Heart right ventricle (tissue), 16 donors: ENCODE measurements at places on chromosomes 3 and 15.
A peak's percentile ranks its signal among the peaks of the same experiment; 100 is the strongest.

- no peak for DNase-seq
Observed at GRCh38 chr3:197407053-197407452, 108.6 kb upstream of the DLG1 start.

DNA sequence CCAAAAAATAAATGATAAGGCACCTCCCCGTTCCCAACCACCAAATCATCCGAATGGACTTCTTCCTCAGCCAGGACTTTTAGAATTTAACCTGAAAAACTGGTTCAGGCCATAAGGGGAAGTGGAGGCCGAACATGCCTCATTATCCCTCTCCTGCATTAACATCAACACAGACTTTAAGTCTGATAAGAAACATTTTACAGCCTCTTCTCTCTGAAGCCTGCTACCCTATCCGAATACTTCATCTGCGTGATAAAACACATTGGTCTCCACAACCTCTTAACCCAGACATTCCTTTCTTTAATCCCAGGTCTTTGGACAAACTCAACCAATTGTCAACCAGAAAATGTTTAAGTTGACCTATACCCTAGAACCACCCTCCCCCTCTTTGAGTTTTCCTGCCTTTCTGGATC, 850 bp upstream of the SLC41A3 start:
- no peak for DNase-seq

DNA sequence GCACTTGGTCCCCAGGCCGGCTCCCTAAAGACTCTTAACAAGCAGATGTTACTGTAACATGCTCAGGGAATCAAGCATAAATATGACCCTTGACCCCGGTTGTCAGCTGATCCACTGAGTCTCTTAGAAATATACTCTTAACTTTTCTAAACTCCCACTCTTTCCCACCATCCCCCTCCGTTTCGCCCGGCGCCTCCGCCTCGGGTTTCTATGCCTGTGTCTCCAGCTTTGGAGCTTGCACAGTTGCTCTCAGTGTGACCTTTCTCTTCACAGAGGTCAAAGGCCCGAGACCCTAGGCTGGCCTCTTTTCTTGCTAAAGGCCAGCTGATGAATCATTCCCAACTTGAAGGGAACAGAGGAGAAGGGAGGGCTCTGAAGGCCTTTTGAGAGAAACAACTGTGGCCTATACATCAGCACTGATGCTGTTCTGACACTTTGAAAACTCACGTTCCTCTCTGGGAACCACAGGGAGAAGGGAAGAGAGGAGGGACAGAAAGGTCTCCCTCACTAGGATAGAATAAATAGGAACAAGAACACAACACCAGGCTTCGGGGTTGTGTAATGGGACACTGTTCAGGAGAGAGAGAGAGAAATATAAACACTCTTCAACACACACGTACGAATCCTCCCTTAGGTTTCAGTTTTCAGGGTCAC, 484.5 kb upstream of the NR2F2 start:
- DNase-seq: peak; percentile 67

DNA sequence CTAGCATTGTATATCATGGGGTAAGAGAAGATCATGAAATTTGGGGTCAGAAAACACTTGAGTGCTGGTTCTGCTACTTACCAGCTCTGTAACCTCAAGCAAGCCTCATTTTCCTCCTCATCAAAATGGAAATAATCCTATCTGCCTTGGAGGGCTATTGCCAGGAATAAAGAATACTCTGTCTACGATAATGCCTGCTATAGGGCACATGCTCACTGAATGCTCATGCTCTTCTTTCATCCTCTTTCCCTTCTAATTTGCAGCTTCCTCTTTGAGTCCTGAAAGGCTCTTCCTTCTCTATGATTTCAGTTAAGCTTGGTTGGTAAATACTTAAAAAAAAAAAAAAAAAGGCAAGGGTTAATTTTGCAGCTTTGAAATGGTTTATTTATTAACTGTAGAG, 12.8 kb downstream of the RTP1 start:
- no peak for DNase-seq

DNA sequence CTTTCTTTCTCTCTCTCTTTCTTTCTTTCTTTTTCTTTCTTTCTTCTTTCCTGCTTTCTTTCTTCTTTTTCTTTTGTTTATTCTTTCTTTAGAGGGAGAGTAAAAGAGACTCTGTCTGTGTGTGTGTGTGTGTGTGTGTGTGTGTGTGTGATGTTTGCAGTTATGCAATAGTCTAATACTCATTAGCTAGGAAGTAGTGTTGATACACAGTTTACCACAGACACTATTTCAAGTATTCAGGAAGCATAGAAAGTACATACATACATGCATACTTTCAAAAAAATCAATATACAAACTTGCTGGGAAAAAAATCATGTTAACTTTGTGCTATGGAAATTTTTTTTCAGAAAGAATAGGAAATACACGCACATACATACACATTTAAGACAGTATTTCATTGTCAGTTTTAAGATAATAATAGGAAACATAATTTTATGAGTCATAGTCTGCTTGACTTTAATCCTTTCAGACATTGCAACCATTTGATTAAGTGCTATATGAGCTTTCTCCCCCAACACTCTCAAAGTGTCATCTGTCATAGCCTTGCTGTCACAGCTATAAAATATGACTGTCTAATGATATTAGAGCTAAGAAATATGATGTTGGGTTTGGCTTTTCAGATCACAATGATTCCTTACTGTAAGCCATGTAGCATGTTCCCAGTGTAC, 74.9 kb upstream of the EPHA3 start:
- no peak for DNase-seq

GRCh38 chr3:53633197-53633787, 138.9 kb downstream of the CACNA1D start:
- DNase-seq: no peak

GRCh38 chr3:43159131-43159875, 53.4 kb upstream of the POMGNT2 start:
- DNase-seq: no peak

DNA sequence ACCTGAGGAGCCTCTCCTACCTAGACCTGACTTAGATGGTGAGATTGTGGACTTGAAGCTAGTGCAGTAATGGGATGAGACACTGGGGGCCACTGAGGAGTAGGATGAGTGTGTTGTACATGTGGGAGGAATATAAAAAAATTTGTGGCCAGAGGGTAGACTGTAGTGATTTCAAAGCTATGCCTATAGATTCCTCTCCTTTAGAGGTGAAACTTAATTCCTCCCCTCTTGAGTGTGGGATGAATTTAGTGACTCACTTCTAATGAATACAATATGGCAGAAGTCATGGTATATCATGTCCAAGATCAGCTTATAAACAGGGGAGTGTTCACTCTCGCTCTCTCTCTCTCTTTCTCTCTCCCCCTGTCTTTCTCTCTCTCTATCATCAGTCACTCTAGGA, 6.7 kb downstream of the ZNF860 start:
- DNase-seq: no peak

DNA sequence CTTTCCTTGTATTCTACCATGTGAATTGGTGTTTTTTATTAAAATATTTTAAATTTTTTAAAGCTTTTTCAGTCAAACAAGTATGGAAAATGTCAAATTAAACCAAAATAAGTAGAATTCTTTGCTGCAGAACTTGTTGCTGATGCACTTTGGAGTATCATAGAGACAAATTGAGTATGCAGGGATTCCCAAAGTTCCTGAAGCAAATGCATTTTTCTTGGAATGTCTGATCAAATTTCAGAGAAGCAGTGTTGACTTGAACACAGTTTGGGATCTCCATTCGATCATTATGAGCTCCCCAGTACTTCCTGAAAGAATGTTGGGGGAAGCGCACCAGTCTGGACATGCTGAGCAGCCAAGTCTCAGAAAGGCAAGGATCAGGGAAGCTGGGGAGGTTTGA, 517.8 kb upstream of the CFAP20DC start:
- no peak for DNase-seq

DNA sequence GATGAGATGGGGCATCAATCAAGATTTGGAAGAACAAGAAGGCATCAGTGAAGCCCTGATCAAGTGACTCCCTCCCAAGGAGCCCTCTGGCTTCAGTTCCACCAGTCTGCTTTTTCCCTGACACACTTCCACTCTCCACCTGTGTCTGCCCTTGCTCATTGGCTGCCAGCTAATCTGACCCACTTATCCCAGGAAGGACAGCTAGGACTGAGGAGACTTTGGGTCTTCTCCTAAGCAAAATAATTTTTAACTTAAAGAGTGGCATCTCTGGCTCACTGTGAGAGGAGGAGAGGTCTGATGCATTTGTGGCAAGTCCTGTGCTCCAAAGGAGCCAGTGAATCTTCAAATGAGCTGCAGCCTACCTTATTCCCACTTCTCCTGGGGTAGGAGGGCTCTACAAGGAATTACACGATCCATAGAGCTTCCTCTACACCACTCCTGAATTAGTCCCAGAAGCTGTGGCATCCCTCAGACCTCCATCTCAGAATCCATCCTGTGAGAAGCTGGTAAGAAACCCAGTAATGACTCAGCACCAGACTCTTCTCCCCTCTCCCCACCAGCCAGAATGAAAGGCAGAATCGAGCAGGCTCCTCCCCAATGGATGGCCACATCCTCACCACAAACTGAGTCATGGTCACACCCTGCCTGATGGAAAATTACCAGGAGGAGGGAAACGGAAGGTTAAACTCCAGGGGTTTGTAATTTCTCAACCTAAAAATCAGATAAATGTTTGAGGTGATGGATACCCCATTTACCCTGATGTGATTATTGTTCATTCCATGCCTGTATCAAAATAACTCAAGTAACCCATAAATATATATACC, 6.3 kb upstream of the PKM start:
- DNase-seq: no peak

- no peak for DNase-seq
Observed at GRCh38 chr3:127224118-127224517, 31.2 kb downstream of the PRR23E start.

DNA sequence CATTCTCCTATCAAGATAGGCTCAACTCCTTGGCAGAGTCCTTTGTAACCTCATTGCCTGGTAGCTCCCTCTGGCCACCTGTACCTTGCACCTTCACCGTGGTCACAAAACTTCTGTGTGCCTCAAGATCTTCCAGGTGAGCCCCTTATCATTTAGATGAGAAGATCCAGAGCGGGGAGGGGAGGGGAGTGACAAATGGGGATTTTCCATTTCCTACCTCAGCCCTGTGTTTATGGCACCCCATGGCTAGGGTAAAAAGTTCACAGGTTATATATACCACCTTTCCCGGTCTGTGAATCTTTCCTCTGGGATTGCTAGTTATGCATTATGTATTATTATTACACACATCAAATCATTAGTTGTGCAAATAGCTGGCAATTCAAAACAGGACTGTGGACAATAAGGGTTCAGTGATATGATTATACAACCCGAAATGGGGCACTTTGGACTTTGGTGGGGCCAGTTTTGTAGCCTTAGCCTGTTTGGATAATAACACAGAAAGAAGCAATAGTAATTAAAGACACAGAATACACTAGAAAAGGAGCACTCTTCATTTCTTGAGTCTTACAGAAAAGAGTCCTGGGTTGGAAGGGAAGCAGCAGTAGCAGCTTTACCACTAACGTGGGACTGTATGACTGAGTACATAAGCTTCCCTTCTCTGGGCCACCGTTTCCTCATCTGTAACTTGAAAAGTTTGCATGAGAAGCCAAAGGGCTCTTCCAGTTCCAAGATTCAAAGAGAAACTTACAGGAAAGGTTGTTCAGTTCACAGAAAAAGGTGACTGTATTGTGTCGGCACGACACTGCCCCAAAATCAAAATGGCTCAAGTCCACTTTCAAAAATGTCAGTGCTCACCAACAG, 7.1 kb downstream of the TLE3 start:
- DNase-seq: no peak

GRCh38 chr3:120436523-120437050, 14.2 kb downstream of the FSTL1 start:
- DNase-seq: no peak

GRCh38 chr3:184937611-184938010, 125.6 kb downstream of the VPS8 start:
- DNase-seq: no peak

DNA sequence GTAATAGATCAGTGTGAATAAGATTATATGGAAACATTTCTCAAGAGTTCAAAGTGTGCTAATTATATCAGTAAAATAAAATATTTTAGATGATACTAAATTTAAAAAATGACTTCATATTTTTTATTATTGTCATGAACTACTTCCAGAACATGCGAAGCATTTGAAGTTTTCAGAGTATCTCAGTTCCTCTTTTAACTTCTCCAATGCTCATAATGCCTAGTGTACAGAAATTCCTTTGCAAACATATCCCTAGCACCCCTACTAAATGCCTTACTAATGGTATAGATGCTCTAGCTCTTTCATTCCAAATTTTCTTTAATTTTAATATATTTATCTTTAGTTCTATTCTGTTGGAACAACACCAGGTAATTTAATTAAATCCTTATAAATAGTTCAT, 580.4 kb downstream of the CADM2 start:
- no peak for DNase-seq

DNA sequence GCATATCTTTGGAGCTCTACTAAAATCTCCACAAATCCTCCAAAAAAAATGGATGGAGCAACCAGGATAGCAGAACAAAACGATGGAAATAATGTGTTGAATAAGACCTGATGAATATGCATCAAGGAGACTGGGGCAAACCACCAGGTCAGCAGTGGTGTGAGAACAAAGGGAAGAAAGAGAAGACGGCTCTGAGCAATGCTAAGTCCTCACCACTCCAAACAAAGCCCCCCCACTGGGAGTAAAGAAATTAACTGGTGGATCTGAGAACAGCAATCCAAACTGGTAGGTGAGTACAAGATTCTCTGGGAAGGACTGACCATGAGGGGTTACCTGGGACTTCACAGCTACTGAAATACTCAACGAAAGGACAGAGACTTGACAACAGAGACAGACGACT, 977.3 kb downstream of the TBL1XR1 start:
- no peak for DNase-seq

- no peak for DNase-seq
Observed at GRCh38 chr3:149723781-149724180, 28.5 kb downstream of the COMMD2 start.

DNA sequence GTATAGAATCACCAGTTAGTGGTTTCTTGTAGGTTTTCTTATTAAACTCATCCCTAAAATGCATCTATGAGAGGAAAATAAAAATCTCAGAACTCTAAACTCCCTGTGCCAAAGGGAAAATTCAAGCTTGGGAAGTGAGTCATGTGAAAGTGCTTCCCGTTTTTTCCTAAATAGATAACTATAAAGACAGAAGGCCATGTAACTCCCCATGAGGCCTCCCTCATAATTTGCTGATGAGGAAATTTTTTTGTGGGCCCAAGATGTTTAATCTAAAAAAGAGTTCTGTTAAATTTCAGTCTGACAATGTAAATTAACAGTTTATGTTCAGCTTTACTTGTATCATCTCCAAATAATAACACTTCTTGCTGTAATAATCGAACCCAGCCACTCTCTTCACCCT, 1273.9 kb downstream of the OTOL1 start:
- no peak for DNase-seq

GRCh38 chr15:81299630-81300273, 24.2 kb downstream of the STARD5 start:
- no peak for DNase-seq
